ENCODE measurements at places on chromosomes 1 and 21.

DNA sequence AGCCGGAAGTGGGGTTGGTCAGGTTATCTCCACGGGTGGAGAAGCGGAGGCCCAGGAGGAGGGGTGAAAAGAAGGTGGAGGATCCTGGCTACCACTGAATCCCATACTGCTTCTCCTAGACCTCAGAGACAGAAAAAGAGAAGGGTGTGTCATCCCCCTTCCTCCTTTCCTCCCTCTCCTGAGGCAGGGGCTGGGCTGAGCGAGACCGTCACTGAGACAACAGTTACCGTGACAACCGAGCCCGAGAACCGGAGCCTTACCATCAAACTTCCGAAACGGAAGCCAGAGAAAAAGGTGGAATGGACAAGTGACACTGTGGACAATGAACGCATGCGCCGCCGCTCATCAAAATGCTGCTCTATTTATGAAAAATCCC, 42.1 kb upstream of the NBPF3 start:
- no peak for DNase-seq

- DNase-seq, result no peak
Observed at GRCh38 chr1:224489534-224490365, 55.2 kb upstream of the WDR26 start.

GRCh38 chr1:3241673-3242407, 172.8 kb downstream of the PRDM16 start:
- no peak for DNase-seq

GRCh38 chr1:43883321-43883720, 50.3 kb upstream of the ARTN start:
- DNase-seq, result no peak

DNA sequence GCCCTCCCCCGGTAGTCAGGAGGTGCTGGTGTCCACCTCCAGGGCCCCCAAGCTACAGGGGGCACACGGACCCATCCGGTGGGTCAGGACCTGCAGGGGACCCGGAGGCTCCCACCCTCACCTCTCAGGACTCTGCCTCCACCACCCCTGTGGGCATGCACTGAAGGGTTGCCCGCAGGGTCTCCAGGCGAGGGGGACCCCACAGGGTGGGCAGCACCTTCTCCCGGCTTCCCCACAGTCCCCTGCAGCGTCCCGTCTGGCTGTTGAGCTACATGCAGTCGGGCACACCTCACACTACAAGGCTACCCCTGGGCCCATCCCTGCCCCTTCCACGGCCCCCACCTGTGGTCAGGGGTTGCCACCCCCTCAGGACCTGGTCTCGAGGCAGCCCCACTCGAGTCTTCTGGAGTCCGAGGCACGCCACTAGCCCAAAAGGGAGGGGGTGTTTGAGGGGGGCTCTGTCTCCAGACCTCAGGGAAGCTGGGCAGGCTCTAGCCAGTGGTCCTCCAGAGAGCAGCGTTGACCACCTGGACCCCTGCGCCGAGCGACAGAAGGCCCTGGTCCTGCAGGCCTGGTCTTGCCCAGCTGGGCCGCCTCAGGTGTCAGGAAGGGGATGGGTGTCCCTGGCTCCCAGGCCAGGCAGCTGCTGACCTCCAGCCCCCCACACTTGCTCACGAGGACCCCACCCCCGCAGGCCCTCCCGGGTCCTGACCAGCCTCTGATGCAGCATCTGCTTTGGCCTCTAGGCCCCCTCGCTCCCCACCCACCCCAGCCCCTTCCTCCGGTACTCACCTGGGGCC, 9.6 kb downstream of the PARS2 start:
- DNase-seq, result no peak

- DNase-seq, result no peak
Observed at GRCh38 chr1:210222340-210223006, 10.1 kb upstream of the SERTAD4 start.

DNA sequence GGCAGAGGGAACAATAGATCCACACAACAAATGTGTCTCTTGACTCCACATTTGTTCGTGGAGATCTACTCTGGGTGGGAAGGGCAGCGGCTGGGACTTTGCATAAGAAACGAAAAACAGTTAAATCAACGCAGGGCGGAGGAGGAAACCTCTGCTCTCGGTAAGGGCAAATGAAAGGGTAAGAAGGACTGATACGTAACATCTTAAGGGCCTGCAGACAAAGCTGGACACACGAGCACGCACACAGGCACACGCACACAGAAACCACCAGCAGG, 57.3 kb downstream of the MRPL37 start:
- no peak for DNase-seq

DNA sequence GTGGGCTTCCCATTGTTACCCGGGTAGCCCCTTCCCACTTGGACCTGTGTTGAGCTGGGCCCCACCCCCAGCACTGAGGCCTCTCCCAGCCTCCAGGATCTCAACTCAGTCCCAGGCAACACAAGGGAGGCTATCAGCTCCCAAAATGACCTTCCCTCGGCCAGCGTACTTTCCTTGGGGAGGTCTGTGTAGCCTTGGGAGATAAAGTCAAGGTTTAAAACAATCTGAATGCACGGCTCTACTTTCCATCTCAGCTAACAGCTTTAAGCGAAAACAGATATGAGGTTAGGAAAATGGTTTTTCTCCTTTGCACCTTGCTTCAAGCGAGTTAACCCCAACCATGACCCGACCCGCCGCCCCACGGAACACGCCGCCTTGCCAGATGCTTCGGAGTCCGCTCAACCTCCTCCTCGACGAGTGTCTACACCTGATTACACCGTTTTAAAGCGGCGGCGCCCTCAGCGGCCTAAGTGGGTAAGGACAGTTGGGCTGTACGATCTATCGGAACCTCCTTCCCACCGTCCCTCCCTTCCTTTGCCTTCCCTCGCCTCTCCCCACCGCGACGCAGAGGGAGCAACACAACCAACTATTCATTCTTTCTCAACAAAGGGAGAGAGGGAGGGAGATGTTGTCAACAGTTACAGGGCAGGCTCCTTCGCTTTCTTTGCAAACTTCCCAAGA, 1.1 kb downstream of the BCAR3 start:
- no peak for DNase-seq

DNA sequence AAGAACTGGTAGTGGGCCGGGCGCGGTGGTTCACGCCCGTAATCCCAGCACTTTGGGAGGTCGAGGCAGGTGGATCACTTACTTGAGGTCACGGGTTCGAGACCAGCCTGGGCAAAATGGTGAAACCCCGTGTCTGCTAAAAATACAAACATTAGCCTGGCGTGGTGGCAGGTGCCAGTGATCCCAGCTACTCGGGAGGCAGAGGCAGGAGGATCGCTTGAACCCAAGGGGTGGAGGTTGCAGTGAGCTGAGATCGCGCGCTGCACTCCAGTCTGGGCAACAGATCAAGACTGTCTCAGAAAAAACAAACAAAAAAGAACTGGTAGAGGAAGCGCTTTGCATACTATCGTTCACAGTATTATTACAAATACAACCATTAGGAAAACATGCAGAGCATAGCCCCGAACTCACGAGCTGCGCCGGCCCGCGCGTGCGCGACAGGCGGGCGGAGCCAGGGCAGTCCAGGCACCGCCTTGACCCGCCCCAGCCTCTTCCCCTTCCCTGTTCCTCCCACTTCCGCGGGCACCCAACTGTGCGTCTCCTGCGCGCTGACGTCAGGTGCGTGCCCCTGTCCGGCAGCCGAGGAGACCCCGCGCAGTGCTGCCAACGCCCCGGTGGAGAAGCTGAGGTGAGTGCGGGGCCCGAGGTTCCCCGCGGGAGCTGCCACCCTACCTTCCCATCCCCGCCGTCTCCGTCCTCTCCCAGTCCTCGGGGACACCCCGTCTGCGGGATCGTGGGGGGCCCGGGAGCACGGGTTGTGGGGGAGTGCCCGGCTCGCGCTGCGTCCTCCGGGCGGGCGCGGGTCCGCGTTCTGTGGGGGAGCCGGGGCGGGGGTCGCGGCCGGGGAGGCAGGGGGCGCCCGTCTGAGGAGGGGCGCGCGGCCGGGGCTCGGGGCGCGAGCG, at the start of gene CDC42:
CDC42 (plus strand) TSS at position 595 of the 902 bp plus-strand sequence. CDS start 25,770 bp downstream, outside the sequence.
- DNase-seq, result peak; percentile 94

GRCh38 chr1:234163267-234163919, 209.9 kb upstream of the COA6 start:
- no peak for DNase-seq

GRCh38 chr1:245458234-245458633, 303.4 kb downstream of the KIF26B start:
- DNase-seq, result no peak

- DNase-seq, result no peak
Observed at GRCh38 chr1:100627936-100628335, 90.0 kb downstream of the GPR88 start.
